ENCODE measurements at places on chromosomes 4 and X. TPM values are rescaled to one million over a fixed set of nuclear protein-coding genes. Genes with fewer than 3 reads are reported as not detected.

The ASMT gene
- total RNA-seq: not detected

The CFI gene
- 8.0 TPM for total RNA-seq

The DMP1 gene
- not detected for total RNA-seq

The RLIM gene
- total RNA-seq: 25.1 TPM

The BEND2 gene
- total RNA-seq: not detected

The SH3D19 gene
- total RNA-seq: 108 TPM

DNA sequence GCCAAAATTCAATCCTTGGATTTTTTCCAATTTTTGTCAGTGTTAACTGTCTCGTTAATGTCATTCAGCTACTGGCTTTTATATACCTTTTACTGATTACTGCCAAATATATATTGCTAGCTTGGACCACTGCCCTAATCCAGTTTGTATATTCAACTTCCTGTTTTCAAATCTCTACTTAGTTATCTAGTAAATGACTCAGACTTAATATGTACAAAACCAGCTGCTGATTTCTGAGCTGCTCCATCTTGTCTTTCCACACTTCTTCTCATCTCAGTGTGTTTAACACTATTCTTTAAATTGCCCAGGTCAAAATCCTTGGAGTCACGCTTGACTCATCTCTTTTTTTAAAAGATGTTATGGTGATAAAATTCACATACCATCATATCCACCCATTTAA is 1196.7 kb downstream of the RAPGEF2 start:
- DNase-seq: no peak

DNA sequence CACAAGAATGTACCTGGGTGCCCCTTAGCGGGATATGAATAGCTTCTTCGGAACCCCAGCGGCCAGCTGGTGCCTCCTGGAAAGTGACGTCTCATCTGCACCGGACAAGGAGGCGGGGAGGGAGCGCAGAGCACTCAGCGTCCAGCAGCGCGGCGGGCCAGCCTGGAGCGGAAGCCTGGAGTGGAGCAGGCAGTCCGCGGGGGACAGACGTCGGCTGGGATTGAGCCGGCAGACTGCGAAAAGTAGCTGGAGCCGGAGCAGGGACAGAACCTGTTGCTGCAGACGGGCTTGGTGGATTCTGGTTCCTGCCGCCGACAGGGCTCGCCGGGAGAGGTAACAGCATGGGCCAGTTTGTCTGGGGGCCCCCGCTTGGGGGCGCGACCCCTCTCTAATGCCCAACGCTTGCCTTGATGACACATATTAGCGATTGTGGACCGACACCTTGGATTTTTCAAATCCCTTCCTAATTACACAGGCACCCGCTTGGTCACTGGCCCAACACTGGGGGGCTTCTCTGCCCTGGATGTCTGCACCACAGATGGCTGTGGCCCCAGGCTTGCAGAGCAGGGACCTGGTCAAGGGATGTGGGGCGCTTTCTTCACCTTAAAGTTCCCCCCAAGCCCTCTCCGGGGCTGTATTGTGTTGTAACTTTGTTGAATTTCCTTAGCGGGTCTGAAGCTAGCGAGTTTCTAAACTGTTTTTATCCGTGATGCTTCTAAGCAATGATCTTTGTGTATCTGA is at the start of gene NPFFR2:
NPFFR2 (plus strand) TSS at position 133 of the 741 bp plus-strand sequence. CDS start 96,592 bp downstream, outside the sequence.
- DNase-seq: peak; percentile 4

DNA sequence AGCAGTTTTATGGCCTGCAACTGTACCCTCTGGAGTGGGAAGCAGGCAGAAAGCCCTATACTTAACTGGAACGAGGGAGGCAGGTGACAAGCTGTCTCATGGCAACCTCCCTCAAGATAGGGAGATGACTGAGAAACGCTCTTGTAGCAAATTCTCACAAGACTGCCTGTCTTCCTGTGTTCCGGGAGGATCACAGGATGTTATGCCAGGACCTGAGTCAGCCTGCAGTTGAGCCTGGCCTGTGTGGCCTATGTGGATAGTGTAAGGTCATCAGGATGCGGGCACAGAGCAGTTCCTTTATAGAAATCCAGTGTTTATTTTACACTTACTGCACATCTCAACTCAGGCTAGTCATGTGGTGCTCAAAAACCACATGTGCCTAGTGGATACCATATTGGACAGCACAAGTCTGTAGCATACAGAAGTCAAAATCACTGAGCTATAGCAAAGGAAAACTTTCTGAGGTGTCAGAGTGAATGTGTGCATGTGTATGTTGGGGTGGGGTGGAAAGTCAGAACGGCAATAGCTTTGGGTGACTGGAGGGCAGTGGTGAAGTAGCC is 25.2 kb downstream of the TAF7L start:
- DNase-seq: no peak

DNA sequence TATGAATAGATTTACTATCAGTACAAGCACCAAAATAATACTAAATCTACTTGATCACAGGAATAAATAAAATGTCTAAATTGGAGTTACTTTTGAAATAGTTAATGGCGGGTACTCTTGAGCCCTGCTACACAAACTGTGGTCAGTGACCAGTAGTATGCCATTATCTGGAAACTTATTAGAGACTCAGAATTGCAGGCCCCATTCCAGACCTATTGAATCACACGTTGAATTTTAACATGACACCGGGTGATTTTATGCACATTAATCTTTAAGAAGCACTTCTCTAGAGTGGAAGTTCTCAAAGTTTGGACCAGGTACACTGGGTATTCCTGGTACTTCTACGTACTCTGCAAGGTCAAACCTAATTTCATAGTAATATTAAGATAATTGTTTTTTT is 660.0 kb upstream of the POU3F4 start:
- no peak for DNase-seq

DNA sequence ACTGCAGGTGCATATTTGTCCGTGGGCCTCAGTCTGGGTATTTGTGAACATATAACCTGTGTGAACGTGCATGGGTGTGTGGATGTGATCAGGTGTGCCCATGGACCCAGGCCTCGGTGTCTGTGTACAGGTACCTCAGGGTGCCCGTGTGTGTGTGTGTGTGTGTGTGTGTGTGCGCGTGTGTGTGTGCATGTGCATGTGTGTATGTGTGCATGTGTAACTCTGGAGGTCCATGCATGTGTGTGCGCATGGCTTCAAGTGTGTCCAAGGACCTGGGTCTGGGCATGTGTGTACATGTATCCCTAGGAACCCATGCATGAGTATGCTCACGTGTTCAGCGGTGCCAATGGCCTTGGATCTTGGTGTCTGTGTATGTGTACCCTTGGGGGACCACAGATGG is 15.8 kb downstream of the FTSJ1 start:
- DNase-seq: no peak

DNA sequence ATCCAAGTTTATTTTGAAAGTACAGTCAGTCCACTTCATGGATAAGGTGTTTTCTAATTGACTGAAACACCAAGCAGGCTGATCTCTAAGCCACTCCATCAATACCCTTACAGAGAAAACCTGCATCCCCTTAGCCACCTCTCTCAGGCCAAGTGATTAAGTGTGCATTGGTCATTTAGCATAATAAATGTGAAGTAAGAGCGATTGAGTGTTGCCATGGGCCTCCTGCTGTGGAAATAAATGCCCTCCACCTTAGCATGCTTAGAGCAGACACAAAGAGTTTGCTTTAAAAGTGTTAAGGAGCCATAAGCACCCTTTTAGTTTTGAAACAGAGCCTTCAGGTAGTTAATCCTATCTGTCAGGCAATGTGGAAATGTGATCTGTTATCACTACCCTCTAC is 386.5 kb downstream of the GPAT3 start:
- no peak for DNase-seq

DNA sequence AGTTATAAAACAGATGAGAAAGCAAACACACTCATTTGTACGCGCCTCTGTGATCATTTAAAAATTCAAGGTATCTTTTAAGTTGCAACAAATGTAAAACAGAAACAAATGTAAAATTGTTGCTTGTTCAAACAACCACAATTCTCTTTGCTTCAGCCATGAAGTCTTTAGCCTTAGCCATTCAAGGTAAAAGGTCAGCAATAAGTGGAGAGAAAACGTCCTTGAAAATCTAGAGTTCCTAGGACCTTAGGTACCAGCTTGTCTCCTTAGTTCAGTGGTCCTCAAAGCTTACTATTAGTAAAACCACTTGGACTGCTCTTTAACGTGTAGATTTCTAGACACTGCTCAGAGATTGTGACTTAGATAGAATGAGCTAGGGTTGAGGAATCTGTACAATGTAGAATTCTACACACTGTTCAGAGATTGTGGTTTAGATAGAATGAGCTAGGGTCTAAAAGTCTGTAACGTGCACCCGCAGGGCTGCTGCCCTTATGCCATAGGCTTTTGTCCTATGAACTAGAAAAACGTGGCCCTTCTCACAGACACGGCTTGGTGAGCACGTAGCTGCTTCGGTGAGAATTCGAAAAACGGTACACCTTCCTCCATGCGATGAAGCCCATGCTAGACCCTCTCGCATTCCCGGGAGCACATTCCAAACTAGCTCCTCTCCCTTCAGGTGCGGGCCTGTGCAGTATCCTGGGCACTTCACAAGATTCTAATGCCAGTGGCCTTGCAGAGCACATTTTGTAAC is 1.7 kb downstream of the PLAC8 start:
- DNase-seq: no peak

- no peak for DNase-seq
Observed at GRCh38 chr4:40572692-40573310, 56.9 kb downstream of the RBM47 start.

DNA sequence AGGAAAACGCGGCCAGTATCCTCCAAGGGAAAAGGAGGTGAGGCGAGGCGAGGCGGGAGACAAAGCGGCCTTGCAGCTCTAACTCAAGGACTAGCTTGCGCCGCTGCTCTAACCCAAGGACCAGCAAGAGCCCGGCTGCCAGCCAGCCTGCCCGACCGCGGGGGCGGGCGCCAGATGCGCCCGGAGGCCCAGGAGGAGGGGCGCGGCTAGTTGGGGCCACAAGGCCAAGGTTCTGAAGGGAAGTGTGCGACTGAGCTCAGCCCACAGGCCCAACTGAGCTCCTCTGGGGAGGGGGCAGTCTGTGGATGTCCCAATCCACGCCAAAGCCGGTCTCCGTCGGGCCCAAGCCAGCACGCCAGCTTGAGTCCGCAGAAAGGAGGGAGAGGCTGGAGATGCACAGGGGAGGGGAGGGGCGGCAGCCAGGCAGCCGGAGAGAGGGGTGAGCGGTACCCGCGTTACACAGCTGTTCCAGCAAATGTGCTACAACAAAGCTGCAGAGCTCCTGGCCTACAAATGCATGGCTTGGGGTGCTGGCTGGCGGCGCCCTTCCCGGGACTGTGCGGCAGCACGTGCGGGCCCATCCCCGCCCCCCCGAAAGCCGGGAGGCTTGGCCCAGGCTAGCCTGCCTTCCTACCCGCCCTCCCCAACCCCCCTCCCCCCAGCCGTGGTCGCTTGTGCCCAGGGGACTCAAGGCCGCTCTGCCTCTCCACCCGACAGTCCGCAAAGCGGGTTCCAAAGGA is 637 bp downstream of the AMER1 start:
- peak; percentile 37 for DNase-seq

GRCh38 chrX:88886908-88887307 is 139.9 kb downstream of the CPXCR1 start:
- DNase-seq: no peak
